ENCODE measurements at places on chromosomes 5 and 9.

GRCh38 chr5:98365126-98365525, 408.3 kb upstream of the RGMB start:
- no peak for DNase-seq

DNA sequence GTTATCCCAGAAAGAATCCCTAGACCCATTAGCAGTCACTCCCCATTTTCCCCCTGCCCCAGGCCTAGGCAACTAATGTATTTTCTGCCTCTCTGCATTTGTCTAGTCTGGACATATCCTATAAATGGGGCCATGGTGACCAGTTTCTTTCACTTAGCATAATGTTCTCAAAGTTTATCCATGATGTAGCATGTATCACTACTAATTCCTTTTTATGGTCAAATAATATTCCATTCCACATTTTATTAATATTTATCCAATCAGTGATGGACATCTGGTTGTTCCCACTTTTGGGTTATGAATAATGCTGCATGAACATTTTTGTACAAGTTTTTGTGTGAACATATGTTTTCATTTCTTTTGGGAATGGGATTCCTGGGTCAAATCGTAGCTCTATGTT, 1.5 kb downstream of the FCHO2 start:
- DNase-seq = no peak

GRCh38 chr5:109141222-109142200, 268.3 kb downstream of the PJA2 start:
- peak; percentile 66 for DNase-seq

DNA sequence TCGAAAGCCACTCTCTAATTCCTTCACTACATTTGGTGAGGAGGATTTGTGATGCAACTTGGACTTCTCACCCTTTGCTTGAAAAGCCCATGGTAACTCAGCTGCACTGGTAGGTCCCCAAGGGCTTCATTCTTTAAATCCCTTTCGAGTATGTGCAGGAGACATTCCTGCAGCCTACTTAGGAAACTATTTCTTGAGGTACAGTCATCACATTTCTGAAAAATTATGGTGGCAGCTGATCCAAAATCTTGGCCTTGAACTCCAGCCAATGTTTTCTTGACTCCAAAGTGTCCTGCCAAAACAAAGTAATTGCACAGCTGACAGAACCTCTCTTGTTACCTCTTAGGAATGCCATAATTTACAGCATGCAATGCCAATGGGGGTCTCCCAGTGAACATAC, 99.7 kb downstream of the NPR3 start:
- peak; percentile 68 for DNase-seq

DNA sequence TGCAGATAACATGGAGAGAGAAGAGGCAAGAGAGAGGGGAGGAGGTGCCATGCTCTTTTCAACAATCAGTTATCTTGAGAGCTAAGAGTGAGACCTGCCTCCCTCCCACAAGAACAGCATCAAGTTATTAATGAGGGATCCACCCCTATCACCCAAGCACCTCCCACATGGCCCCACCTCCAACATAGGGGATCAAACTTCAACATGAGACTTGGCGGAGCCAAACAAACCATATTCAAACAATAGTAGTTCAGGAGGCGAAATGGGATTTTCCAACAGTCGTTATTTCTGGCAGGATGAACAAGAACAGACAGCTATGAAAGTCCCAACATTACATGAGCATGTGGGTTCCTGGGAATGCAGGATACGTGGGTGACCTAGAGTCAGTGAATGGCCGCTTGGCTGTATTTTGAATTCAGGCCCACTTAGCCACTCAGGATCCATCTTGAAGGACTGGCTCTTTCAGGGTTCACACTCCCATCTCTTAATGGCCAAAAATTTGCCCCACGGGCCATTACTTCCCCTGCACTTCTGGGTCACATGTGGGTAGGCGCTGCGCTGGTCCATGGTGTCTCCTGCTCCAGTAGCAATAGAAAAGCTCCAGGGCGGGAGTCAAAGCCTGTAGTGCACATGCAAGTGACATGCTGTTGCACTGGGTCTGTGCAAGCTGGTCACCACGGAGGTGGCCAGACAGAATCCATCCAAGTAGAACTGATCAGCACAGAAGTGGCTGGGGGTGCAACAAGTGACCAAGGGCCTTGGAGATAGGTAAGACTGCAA, 7.1 kb upstream of the FAF2 start:
- peak; percentile 26 for DNase-seq

DNA sequence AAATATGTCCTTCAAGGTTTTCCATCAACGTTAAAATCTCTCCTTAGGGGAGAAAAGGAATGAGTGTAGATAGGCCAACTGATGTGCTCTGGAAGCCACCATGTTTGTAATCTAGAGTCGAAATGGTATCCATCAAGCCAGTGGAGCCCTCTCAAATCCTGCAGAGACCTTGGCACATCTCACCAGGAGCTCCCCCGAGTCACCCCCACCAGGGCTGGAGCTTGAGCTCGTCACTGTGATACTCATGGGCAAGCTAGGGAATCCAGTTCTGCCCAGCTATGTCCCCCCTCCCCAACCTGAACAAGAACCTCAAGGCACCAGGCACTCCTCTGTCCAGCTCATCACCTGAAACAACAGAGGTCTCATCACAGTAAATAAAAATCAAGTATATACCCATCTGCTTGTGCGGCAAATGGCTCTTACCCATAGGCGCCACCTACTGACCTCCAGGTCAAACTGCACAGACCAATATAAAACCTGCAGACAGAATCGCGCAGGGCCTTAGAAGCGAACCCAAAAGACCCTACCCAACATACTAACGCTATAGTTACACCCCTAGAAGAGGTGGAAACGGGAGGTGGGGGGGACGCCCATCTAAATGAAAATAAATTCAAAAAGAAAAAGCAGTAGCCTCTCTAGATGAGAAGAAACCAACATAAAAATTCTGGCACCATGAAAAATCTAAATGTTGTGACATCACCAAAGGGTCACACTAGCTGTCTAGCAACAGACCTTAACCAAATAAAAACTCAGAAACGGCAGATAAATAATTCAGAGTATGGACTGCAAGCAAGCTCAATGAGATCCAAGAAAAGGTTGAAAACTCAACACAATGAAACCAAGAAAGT, 75.0 kb downstream of the TTC39B start:
- DNase-seq = no peak

- DNase-seq = no peak
Measured at GRCh38 chr5:80403782-80404181, 4.1 kb upstream of the ZFYVE16 start.

Measured in IMR-90 (cell line).